ENCODE measurements at places on chromosomes 16 and 17.

GRCh38 chr17:80901319-80901718, 90.3 kb upstream of the CHMP6 start:
- no peak for DNase-seq

DNA sequence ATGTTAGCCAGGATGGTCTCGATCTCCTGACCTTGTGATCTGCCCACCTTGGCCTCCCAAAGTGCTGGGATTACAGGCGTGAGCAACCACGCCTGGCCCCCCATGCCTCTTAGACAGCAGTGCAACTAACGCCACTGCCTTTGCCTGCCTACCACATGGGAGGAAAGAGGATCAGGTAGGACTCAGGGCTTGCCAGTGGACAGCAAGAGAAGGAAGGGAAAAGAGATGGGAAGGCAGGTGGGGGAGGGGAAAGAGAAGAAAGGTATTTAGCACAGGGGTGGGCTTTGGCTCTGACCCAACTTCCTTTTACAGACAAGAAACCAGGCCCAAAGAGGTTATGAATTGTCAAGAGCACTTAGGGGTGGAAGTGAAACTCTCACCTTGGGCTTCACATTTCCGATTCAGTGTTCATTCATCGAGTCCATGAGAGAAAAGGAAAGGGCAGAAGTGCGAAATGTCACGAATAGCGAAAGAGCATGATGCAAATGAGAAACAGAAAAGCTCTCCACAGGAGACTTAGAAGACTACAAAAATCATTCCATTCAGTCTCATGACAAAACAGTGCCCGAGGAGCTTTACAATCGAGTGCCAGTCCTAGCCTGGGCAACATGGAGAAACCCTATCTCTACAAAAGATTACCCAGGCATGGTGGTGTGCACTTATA, 36.4 kb downstream of the CDK5R1 start:
- DNase-seq, result peak; percentile 65

DNA sequence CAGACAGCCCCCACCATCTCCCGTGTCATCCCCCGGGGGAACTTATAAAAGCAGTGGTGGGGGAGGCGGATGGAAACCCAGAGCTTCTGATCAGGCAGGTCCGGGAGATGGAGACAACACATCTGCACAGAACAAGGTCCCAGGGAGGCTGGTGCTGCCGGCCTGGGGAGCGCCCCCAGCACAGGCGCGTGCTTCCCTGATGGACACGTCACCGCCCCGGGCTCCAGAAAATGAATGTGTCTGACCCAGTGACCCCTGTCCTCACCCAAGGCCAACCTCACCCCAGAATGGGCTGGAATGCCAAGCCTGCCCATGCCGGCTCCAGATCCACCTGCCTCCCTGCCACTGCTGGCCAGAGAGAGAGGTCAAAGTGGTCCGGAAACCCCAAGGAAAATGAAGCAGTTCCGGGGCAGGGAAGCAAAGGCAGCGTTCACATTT, 12.5 kb downstream of the SLC7A5 start:
- no peak for DNase-seq

GRCh38 chr17:12445331-12445730, 220.4 kb upstream of the MYOCD start:
- no peak for DNase-seq

- DNase-seq, result no peak
Observed at GRCh38 chr17:1853698-1854097, 23.9 kb downstream of the RPA1 start.

- DNase-seq, result no peak
Observed at GRCh38 chr16:58152246-58152868, 23.2 kb upstream of the CFAP20 start.

GRCh38 chr17:30997842-30998241, 27.0 kb downstream of the RNF135 start:
- DNase-seq, result no peak

GRCh38 chr17:34306466-34306865, 12.8 kb upstream of the CCL8 start:
- DNase-seq, result no peak

DNA sequence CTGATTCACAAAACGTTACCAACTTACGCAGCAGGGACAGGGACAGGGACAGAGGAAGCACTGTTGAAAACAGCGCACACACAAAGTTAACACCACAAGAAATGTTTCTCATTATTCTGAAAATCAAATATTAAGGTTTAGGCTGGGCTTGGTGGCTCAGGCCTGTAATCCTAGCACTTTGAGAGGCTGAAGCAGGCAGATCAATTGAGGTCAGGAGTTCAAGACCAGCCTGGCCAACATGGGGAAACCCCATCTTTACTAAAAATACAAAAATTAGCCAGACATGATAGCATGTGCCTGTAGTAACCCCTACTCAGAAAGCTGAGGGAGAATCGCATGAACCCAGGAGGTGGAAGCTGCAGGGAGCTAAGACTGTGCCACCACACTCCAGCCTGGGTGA, 4.2 kb downstream of the CYTH1 start:
- DNase-seq, result no peak

DNA sequence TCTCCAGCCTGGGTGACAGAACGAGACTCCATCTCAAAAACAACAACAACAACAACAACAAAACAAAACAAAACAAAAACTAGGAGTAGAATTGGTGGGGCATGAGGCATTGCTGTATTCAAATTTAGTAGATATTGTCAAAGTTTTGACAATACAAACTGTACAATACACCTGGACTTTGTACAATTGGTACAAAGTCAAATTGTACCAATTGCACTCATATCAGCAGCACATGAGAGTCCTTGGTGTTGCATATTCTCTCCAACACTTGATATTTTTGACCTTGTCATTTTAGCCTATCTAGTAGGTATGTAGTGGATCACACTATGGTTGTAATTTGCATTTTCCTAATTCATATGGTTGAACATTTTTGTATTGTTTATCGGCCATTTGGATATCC, 14.3 kb upstream of the ATF7IP2 start:
- DNase-seq, result no peak

- DNase-seq, result no peak
Observed at GRCh38 chr16:5678371-5678770, 580.8 kb upstream of the EEF2KMT start.

DNA sequence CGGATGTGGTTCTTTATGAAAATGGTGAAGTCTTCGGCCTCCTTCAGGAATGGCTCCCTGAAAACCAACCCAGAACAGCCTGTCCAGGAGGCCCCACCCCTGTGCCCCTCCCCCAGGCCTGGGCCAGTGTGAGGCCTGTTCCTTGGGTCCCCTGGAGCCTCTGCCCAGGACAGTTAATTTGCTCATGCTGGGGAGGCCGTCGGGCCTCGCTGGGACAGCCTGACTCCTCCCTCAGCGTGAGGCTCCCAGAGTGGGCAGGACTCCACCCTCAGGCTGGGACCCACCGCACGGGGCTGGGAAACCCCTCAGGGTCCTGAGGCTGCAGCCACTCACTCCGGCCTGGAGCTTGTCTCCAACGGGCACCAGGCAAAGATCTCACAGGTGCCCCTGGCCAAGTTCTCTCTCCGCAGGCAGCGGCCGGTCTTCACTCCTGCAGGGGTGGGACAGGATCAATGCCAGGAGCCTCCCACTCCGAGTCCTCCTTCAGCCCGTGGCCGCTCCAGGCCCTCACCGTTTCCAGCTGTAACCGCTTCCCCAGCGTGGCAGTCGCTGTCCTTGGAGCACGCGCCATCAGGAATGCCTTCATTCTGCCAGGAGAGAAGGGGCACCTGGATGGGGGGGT, 5.8 kb downstream of the P2RX5 start:
- no peak for DNase-seq

GRCh38 chr17:68576137-68576536, 25.0 kb downstream of the FAM20A start:
- DNase-seq, result no peak

- no peak for DNase-seq
Observed at GRCh38 chr17:41588126-41588810, 1.6 kb upstream of the KRT14 start.

DNA sequence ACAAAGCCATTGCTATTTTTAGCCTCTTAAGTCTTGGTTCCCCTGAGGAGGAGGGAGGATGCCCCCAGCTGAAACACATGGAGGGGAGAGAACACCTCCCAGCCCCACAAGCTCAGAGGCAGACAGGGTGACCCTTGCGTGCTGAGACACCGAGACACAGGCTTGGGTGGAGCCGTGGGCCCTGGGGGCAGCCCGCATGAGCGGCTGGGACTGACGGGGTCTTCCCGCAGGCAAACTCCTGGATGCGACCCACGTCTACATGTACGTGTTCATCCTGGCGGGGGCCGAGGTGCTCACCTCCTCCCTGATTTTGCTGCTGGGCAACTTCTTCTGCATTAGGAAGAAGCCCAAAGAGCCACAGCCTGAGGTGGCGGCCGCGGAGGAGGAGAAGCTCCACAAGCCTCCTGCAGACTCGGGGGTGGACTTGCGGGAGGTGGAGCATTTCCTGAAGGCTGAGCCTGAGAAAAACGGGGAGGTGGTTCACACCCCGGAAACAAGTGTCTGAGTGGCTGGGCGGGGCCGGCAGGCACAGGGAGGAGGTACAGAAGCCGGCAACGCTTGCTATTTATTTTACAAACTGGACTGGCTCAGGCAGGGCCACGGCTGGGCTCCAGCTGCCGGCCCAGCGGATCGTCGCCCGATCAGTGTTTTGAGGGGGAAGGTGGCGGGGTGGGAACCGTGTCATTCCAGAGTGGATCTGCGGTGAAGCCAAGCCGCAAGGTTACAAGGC, 9.8 kb downstream of the SLC16A3 start:
- peak; percentile 93 for DNase-seq

GRCh38 chr17:19485800-19486340, 47.8 kb upstream of the SLC47A1 start:
- DNase-seq, result no peak

- no peak for DNase-seq
Observed at GRCh38 chr17:43526886-43527648, 19.1 kb downstream of the ETV4 start.

DNA sequence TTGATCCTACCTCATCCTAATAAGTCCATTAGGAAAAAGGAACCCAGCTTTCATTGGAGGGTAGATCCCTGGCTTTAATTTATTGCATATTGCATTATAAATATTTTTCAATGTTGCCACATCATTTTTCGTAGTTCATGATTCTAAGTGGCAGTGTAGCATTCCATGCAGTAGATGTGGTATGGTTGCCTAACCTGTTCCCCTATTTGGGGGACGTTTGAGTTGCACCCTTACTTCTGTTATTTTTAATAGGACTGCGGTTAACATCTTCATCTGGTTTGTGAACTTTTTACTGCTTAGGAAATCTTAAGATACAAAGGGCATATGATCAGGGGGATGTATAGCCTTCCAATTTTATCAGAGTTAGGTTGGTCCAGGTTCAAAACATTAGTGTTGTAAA, 5.4 kb downstream of the SCPEP1 start:
- peak; percentile 78 for DNase-seq

GRCh38 chr17:80794281-80795089, 197.2 kb upstream of the CHMP6 start:
- DNase-seq, result no peak

GRCh38 chr16:57388359-57389086, 16.0 kb upstream of the CCL17 start:
- no peak for DNase-seq

GRCh38 chr17:49259663-49260010, 29.1 kb upstream of the PHOSPHO1 start:
- no peak for DNase-seq

GRCh38 chr17:17289086-17289485, 8.0 kb upstream of the COPS3 start:
- DNase-seq, result no peak

- peak; percentile 64 for DNase-seq
Observed at GRCh38 chr17:43366891-43367736, 31.7 kb upstream of the ARL4D start.

- no peak for DNase-seq
Observed at GRCh38 chr16:13852827-13853226, 67.1 kb upstream of the ERCC4 start.

DNA sequence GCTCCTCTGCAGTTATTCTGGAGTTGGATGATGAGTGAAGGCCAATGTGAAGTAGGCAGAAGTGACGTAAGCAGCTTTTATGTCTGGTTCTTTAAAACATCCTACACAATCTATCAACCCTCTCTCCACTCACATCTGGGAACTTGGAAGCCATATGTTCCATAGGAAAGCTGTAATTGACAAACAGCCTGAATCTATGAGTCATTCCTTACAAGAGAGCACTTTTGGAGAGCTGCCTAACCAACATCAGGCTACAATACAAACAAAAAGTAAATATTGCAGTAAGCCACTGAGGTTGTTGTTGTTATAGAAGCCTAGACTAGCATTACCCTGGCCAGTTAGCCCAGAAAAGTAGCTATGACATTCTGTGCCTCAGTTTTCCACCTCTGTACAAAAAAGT, 5.9 kb downstream of the CCL7 start:
- DNase-seq, result no peak

- no peak for DNase-seq
Observed at GRCh38 chr16:24540602-24541210, 1.3 kb downstream of the RBBP6 start.

- no peak for DNase-seq
Observed at GRCh38 chr16:12096157-12096777, 119.7 kb downstream of the SNX29 start.

- no peak for DNase-seq
Observed at GRCh38 chr17:80527016-80527645, 17.5 kb upstream of the RPTOR start.

- no peak for DNase-seq
Observed at GRCh38 chr17:5552841-5553240, 31.5 kb downstream of the NLRP1 start.

DNA sequence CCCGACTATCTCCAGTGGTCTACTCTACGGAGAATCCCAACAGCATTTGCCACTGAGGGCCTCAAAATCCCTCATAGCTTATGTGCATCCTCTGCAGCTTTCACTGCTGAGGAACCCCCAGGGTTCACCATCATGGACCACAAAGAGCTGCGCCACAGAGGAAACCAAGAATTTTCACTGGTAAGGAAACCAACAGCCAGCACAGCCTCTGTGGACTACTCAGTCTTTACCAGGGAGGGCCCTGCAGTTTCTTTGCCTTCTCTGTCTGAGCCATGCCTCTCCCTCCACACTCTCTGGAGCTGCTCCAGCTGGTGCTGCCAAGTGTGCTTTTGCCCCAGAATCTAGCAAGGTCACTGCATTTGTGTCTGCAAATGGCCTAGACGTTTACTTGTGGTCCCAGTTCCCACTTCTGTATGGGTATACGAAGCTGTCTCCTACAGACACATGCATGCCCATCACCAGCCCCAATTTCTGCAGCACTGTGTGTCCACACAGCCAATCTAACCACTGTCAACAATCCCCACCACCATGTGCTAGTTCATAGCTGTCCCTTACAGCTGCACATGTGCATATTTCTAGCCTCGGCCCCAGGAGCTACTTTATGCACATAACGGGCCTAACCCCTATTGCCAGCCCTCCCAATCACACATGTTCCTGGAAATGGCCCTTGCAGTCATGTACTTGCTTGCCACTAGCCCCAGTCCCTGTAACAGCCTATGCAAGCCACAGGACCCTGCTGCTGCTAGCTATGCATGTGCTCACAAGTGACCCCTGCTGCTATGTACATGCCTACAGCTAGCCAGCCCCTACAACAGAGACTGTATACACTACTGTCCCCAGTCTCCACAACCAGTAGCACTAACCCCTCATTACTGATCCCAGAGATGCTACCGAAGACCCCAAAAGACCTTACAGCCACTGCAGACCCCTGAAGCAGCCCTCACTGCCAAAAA, 1437.4 kb downstream of the CDH11 start:
- DNase-seq, result no peak

Measured in MV-4-11 (cell line).